CD8-positive, alpha-beta T cell (primary cell): ENCODE measurements at places on chromosomes 7 and 10.

- no peak for DNase-seq
Measured at GRCh38 chr7:6691609-6692106, 15.1 kb downstream of the ZNF12 start.

DNA sequence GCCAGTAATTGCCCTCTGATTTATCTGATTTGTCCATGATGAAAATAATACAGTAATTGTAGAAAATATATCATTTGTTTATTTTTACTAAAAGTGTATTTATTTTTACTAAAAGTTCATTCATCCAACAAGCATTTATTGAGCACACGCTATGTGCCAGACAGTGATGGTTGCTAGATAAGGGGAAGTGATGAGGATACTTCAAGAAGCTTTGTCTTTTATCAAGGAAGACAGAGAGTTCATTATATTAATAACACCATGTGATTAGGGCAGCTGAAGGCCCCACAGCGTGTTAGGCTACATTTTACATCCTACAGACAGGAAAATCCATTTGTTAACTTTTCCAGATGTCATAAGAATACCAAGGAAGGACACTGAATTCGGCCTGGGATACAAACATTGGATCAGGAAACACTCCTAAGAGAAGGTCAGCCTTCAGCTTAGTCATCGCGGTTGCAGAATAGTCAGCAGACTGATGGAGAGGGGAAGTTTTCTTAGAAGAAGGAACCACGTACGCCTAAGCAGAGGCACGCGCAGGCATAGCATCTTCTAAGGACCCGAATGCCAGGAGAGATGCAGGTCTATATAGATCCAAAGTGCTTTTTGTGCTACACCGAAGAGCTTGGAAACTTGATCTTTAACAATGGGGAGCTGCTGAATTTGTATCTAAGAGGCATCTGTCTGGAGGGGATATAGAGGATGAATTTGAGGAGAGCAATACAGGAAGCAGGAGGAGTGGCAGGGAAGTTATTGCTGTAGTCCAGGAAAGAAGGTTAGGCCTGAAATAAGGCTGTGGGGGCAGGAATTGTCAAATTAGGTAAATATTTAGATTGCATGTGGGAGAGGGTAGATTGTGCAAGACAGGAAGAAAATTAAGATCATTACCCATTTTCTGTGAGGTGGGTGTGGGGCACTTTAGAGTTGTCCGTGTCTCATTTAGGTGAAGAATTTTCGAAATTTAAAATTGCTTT, 85.7 kb downstream of the LRGUK start:
- DNase-seq, result no peak

DNA sequence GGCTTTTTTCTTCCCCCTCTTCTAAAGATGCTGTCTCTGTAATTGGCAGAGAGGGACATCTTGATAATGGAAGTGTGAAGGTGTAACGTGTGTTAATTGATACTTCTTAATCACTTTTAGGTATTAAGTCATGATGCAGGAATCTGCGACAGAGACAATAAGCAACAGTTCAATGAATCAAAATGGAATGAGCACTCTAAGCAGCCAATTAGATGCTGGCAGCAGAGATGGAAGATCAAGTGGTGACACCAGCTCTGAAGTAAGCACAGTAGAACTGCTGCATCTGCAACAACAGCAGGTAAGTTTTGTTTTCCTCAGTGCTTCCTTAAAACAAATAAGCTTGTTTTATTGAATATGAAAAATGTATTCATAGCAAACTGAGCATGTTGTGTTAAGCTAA, 11.8 kb downstream of the FOXP2 start:
- no peak for DNase-seq

DNA sequence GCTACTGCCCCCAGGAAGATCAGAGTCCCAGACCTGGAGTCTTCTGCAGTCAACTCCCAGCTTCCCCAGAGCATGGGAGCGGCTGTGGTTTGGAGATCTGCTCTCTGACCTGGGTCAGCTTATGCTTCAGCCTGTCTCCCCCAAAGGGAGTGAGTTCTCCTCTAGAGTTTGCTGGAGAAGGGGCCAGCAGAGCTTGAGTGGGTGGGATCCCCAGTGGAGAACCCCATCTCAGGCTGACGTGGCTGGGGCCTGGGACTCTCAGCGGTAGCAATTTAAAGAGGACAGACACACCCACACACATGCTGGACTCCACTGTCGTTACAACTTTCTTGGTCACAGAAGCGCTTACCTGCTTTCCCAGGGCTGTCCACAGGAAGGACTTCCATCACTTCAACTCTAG, 6.3 kb downstream of the UNC5B start:
- no peak for DNase-seq

- no peak for DNase-seq
Measured at GRCh38 chr7:16923019-16923418, 41.2 kb upstream of the AGR3 start.

- peak; percentile 49 for DNase-seq
Measured at GRCh38 chr7:2138146-2138765, 94.5 kb downstream of the MAD1L1 start.

- no peak for DNase-seq
Measured at GRCh38 chr7:46569133-46569465, 648.0 kb upstream of the IGFBP3 start.

- no peak for DNase-seq
Measured at GRCh38 chr10:3692387-3692999, 92.5 kb downstream of the KLF6 start.

DNA sequence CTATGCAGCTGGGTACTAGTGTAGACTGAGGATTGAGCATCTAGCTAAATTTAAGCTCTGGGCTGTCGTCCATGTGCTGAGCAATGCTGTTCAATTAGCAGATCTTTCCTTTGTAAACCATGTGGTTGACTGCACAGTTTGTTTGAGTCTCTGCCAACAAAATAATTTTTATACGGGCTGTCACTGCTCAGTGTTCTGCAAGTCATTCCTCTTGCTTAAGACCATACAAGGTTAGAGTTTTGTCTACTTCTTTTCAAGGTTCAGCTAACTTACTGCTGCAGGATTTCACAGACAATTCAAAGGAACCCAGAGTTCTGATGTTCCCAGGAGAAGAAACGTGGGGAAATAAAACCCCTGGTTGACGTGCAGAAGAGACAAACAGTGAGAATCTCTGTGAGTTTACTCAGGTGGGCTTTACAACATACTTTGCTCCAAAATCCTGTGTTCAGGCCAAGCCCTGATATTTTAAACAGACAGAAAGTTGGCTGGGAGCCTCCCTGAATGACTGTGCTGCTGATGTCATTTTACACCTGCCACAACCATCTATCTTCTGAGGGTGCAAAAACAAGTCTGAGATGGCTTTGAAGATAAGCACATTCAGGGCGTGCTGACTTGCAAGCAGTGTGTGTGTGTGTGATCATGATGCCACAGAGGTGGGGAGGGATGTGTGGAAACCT, 177.1 kb upstream of the SVIL start:
- no peak for DNase-seq

DNA sequence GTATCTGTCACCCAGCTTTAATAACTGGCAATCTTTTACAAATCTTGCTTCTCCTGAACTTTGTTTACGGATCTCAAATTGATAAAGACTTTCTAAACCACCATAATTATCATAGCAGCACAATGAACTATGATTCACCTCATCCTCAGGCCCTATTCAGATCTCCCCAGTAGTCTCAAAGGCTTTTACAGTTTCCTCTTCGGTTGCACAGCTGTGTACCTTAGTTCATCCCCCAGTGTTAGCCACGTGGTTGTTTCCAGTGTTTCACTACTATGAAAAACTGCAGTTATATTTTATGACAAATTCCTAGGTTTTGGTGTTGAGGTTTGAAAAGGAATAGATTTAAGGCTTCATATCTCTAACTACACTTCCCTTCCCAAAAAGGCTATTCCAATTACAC, 24.9 kb downstream of the PAXIP1 start:
- no peak for DNase-seq

GRCh38 chr10:49329146-49329505, 30.2 kb downstream of the C10orf71 start:
- no peak for DNase-seq

DNA sequence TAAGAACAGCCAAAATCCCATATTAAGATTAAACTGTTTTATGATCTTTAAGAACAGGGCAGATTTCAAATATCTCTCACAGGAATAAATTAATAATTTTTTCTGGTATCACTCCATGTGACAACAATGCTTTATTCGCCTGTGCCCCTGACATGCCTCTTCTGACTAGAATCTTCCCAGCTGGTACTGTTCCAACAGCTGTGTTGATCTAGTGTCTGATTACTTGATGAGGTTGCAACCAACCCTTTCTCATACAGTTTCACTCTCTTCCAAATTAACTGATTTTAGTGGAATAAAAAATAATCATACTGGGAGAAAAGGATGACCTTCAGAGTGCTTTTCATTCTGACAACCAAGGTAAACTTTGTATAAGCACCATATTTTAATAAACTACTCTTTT, 151.9 kb downstream of the CHRM2 start:
- DNase-seq, result no peak

DNA sequence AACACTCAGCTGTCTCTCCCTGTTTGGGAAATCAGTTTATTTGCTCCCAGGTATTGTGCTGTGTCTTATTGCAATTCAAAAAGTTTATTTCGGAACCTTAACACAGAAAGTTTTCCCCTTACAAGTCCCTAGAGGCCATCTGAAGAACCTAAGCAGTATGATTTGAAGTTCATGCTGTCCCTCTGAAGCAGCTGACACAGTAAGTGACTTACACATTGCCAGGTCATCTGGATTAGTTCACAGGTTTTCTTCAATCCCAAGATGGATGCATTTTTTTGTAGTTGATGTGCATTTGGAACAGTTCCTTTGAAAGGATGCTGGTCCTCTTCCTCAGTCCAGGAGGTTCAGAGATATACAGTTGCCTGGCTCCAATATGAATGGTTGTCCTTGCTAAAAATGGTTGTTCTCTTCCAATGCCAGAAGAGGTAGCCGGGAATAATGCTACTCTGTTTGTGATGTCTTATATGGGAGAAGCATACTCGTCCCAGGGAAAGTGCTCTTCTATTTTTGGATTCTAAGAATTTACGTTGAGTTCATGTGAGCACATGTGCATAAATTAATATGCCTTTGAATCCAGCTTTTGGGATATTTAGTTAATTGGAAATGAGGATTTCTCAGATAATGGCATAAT, 183.5 kb upstream of the PHYHIPL start:
- DNase-seq, result no peak

DNA sequence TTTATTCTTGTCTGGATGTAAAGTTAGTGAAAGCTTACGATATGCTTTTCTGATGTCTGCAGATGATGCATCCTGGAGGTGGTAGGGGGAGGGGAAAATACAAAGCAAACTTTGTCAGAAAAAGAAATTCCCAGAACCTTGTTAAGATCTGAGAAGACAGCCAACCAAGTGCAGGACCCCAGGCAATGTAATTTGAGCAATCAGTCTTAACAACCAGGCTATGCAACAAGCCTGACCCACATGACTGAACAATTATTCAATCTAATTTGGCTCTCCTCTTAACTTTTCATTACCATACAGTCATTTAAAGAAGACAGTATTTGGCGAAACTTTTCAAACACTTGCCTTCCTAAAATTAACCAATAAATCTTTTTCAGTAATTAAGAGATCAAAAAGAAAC, 74.5 kb downstream of the DNAJC1 start:
- DNase-seq, result no peak

GRCh38 chr10:11861341-11861740, 38.2 kb downstream of the PROSER2 start:
- no peak for DNase-seq

- DNase-seq, result no peak
Measured at GRCh38 chr10:79413196-79413595, 32.2 kb downstream of the ZCCHC24 start.

DNA sequence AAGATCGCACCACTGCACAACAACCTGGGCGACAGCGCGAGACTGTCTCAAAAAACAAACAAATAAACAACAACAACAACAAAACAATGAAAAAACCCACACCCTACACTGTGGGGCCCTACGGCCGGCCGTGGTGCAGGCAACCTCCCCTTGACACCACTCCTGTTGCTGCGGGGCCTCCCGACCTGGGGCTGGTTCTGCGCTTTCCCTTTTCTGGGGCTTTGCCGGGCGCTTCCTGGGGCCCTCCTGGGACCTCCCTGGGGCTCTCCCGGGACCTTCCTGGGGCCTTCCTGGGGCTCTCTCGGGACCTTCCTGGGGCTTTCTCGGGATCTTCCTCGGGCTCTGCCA, 46.6 kb downstream of the INSIG1 start:
- DNase-seq, result no peak

- peak; percentile 69 for DNase-seq
Measured at GRCh38 chr10:4234661-4235060, 449.7 kb upstream of the KLF6 start.

DNA sequence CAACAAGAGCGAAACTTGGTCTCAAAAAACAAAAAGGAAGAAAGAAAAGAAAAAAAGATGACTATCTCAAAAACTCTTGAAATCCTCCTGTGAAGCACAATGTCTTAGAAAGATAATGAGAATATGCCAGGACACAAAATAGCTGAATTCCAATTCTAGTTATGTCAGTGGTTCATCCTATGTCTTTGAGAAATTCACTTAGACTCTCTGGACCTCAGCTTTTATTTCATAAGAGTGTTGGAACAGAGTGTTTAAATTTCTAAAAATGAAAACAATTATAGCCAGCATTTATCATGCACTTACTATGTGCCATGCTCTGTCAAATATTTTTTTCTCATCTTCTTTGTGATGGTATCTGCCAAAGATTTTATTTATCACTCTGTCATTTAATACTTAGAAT, 13.3 kb upstream of the HYCC1 start:
- DNase-seq, result no peak

DNA sequence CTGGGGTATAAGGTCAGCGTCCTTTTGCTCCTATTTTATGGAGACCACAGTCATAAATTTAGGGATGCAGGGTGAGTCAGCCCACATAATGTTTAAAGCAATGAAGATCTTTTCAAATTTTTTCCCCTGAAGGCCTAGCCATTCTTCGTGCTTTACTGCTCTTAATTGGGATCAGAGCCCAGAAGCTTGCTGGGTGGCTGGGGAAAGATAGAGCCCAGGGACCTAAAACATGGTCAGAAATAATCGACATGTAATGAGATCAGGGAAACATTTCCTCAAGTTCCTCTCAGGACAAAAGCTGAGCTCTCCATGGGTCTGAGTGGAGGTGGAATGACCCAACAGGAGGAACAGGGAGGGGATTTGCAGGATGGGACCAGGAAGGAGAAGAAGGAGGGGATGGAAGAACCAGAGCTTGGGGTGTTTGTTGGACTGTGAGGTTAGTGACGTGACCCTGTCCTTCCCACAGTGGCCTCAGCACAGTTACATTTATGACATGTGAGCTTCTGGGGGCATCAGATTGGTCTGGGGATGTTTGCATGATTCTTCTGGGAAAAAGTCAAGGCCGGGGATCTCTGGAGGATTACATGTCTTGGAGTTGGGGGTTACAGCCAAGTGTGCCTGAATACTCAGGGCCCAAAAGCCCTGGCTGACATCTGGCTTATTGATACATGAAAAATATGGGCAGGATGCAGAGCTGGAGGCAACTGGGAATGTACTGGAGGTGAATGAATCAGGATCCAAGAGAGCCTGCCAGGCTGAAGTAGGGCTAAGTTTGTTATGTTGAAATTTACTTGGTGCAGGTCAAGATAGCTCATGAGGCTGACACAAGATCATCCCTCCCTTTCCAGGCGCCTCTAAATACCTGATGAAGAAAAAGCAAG, 477.9 kb downstream of the RPS24 start:
- DNase-seq, result no peak

GRCh38 chr7:144670218-144670617, 165.6 kb downstream of the TPK1 start:
- DNase-seq, result no peak

GRCh38 chr10:112565434-112566053, 118.5 kb downstream of the VTI1A start:
- peak; percentile 21 for DNase-seq

- DNase-seq, result no peak
Measured at GRCh38 chr10:12531305-12532220, 182.2 kb downstream of the CAMK1D start.
